ENCODE measurements at places on chromosomes 13 and 19. TPM values are rescaled to one million over a fixed set of nuclear protein-coding genes. Genes with fewer than 3 reads are reported as not detected.

The LHFPL6 gene
- 72.5 TPM for total RNA-seq

The UHRF1 gene
- total RNA-seq = 5.7 TPM

The RASGRP4 gene
- total RNA-seq = 0.12 TPM

The LGALS4 gene
- 0.09 TPM for total RNA-seq

The COL4A2 gene
- total RNA-seq = 317 TPM

The ABHD8 gene
- 9.1 TPM for total RNA-seq

The MYH14 gene
- not detected for total RNA-seq

The SH2D3A gene
- total RNA-seq = not detected

The ITGBL1 gene
- total RNA-seq = 22.3 TPM

The IZUMO2 gene
- total RNA-seq = not detected

The NANOS3 gene
- total RNA-seq = not detected

The S1PR2 gene
- total RNA-seq = 40.0 TPM

The CPAMD8 gene
- 3.7 TPM for total RNA-seq

All from pericardium fibroblast (primary cell).